ENCODE measurements at places on chromosomes 6 and 20.
A peak's percentile ranks its signal among the peaks of the same experiment; 100 is the strongest.

DNA sequence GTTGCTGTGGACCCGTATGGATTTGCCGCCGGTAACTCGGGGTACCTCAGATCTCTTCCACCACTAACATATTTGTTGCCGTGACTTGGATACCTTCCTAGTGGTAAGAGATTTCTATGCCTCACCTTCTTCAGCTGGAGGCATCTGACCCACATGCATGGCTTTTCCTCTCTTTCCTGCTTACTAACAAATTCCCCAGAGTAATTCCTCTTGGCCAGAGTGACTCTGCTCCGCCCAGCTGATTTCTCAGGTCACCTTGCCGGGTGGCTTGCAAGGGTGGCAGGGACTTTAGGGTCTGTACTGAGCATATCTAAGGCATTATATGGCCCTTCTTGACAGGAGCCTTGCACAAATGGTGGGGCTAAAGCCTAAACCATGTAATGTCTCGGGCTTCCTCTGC lies 38.2 kb downstream of the FAM184A start:
- DNase-seq = no peak

- DNase-seq = peak; percentile 82
Measured at GRCh38 chr6:56840467-56841380, 114.2 kb upstream of the BEND6 start.

DNA sequence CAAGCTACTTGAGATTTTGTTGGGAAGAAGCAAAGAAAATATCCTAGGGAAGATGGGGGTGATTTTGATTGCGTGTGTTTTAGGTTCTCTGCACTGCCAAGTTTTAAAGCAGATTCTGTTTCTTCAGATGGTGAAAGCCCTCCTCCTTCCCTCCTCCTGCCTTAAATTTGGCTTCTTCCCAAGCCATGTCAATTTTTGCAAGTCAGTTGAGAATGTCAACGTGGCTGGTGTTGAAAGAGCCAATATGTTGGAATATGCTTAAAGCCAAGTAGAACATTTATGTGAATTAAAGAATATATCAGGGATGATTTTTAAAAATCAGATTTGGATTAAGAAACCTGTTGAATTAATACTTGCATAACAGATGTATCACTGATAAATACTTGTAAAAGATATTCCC lies 270.8 kb downstream of the ARID1B start:
- peak; percentile 68 for DNase-seq

DNA sequence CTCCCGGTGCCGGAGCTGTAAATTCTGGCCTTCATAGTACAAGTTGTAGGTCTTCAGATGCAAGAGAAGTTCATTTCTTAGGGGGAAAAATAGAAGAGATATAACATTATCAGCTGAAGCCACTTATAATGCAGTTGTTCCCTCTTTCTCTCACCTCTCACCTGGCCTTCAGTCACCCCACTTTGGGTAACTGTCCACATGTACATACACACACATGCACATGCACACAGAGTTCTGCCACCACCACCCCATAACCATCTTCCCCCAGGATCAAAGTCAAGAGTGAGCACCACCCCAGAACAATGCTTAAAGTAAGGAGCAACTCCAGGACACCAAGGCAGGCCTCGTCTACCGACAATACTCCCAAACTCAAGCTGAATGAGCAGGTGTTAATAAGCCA lies 76.3 kb downstream of the PRND start:
- no peak for DNase-seq

- no peak for DNase-seq
Measured at GRCh38 chr6:122153557-122153956, 245.9 kb upstream of the HSF2 start.

- no peak for DNase-seq
Measured at GRCh38 chr6:131717836-131718542, 7.2 kb upstream of the CTAGE9 start.

- no peak for DNase-seq
Measured at GRCh38 chr6:132612449-132613108, 11.5 kb downstream of the TAAR2 start.

DNA sequence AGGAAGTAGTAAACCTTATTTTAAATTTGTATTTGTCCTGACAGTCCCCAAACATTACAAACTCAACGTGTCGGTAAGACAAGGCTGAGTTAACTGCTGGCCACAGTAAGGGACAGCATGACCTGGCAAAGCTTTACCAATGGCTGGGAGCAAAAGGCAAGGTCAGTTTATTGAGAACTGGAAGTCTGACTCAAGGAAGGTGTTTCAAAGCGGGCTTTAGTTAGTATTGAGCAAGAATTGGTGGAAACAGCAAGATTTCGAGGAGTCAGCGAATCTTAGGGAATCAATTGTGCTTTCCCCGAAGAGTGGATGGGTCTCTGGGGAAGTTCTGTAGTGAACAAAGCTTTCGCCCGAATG lies 885 bp upstream of the GZF1 start:
- no peak for DNase-seq

- no peak for DNase-seq
Measured at GRCh38 chr20:16257021-16257420, 316.2 kb downstream of the KIF16B start.

DNA sequence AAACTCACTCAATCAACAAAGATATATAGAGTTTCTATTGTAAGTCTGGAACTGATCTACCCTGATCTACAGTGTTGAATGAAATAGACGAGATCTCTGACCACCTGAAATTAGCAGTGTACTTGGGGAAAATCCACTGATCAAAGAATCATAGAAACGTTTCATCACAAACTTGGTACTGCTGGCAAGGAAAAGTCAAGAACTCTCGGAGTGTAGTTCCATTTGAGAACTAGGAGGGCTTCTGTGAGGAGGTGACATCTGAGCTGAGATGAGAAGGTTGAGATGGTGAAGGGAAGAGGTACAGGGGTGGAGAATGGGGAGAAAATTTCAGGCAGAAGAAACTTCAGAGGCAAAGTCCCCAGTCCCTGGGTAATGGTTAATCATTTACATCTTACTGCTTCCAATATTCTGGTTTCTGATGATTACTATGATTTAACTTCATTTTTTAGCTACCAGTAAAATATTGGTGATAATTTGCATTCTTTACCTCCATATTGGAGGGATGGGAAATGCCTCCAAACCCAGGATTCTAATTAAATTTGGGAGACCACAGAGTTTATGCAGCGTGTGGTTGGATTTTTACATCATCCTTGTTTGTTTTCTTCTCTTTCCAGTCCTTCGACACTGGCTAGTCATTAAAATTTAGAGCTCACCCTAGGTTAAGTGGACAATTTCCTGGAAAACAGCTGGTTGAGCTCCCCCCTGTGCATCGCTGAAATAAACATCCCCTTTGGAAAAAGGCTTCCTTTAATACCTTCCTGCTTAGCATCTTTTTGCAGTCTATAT lies 191.9 kb downstream of the BCAS1 start:
- DNase-seq = no peak

DNA sequence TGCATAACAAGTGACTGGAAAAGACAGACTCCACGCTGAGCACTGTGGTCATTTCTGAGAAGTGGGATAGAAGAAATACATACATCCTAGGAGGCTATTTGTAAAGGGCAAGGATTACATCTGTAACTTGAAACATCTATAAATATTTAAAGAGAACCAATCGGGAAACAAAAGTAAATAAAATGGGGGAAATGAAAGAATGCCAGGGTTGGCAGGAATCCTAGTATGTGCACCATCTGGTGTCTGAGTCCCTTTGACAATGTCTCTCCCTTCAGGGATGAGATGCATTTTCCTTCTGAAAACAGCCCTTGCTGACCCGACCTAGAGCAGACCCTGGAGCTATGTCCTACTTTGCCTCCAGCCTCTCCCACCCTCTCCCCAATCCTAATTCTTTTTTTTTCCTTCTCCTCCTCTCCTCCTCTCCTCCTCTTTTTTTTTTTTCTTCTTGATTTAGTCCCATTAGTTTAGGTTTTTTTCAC lies 53.2 kb downstream of the VSTM2L start:
- peak; percentile 26 for DNase-seq

- DNase-seq = no peak
Measured at GRCh38 chr6:25404693-25405169, 125.6 kb downstream of the CARMIL1 start.

DNA sequence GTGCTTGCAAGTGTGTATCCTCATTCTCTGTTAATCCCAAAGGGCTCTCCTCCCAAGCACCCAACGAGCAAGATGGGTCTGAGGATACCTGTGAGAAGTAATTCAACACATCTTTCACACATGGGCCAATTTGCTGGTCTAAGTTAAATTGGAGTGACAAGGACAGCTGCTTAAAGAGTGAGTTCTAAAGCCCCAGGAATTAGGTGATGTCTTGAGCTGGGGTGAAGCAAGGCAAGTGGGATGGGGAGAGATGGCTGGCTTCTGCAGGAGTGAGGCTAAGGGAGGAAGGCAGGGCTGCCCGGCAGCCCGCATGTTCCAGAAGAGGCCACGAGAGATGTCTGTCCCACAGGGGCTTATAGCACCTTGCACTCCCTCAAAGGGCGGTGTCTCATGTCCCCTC lies 288.5 kb downstream of the CDH26 start:
- DNase-seq = no peak

DNA sequence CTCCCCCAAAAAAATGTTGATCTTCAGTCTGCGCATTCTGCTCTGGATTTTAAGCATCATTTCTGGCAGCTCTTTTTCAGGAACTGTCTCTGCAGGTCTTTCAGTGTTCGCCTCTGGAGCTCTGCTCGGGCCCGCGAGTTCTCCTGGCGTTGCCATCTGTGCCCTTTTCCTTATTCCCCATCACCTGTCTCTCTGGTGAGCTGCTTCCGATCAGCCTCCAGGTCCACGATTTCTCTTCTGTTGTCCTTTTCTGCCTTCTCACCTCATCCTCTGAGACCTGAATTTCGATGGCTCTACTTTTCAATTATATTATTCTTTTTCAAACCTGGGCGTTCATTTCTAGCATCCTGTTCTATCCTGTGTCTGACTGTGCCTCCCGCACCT lies 590 bp upstream of the MAP1LC3A start:
- DNase-seq = no peak

- no peak for DNase-seq
Measured at GRCh38 chr20:60116128-60116909, 158.1 kb downstream of the CDH26 start.

DNA sequence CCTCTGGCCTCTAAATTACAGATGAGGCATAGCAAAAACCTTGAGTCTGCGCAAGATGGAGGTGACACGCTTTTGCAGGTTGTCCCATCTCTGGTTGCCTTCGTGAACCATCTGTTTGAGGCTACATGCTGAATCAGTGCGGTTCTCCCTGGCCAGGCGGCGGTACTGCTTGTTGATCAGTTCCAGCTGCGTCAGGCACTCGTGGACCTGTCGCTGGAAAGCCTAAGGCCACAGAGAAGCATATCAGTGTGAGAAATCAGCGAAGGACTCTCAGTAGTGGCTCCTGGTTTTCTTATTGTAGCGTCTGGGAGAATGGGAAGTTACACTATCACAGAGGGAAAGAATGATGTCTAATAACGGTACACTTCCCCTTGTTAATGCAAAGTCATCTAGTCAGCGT lies 344.4 kb downstream of the ESR1 start:
- DNase-seq = no peak

- DNase-seq = no peak
Measured at GRCh38 chr6:152117156-152118133, 310.0 kb downstream of the ESR1 start.

All from fibroblast of skin of scalp (primary cell).